ENCODE measurements at places on chromosomes 4 and X.

- DNase-seq, result no peak
Observed at GRCh38 chr4:159871141-159871540, 768.3 kb downstream of the RAPGEF2 start.

- DNase-seq, result no peak
Observed at GRCh38 chr4:145819101-145819852, 119.3 kb downstream of the ZNF827 start.

- no peak for DNase-seq
Observed at GRCh38 chrX:27575565-27575964, 14.6 kb upstream of the DCAF8L2 start.

GRCh38 chr4:1247864-1248244 is 1.1 kb downstream of the CTBP1 start:
- no peak for DNase-seq

- DNase-seq, result no peak
Observed at GRCh38 chr4:4420421-4420820, 33.5 kb downstream of the NSG1 start.

- DNase-seq, result no peak
Observed at GRCh38 chr4:141761926-141762325, 125.5 kb downstream of the IL15 start.
